ENCODE measurements at places on chromosomes 4 and X.

- no peak for ATAC-seq
These were observed 15.3 kb downstream of the SMIM20 start for GRCh38 chr4:25929298-25929686.

DNA sequence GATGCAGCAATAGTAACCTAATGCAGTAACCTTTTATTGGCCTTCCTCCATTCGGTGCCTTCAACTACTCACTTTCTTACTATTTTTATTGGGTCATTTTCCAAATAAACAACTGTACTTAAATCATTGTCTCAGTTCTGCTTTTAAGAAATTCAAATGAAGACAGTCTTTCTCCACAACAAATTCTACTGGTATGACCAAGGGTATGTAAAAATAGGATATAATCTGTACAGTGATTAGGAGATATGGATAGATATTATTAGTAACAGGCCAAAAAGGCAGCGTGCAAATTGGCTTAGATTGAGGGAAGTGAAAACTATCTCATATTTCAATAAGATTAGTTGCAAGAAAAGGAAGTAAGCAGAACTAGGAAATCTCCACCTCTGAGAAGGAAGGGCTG, 177.4 kb upstream of the PPP1R2C start:
- ATAC-seq = no peak

DNA sequence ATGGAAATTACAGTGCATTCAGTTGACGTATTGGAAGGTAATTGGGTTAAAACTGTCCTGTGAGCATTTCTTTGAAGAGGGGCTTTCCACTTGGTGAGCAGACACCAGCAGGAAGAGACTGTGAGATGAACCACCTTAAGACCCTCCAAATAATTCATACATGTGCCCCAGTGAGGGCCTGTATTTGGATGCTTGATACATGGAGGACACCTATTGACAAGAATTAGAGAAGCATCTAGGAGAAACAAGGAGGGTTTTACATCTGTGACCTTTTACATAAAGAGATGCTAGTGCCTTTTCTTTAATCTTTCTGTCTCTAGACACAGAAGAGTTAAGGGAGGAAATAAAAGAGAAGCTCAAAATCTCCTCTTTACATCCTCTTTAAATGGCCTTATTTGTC, 1115.3 kb upstream of the IGFBP7 start:
- ATAC-seq = no peak

GRCh38 chr4:125393825-125394224, 79.1 kb downstream of the FAT4 start:
- no peak for ATAC-seq

DNA sequence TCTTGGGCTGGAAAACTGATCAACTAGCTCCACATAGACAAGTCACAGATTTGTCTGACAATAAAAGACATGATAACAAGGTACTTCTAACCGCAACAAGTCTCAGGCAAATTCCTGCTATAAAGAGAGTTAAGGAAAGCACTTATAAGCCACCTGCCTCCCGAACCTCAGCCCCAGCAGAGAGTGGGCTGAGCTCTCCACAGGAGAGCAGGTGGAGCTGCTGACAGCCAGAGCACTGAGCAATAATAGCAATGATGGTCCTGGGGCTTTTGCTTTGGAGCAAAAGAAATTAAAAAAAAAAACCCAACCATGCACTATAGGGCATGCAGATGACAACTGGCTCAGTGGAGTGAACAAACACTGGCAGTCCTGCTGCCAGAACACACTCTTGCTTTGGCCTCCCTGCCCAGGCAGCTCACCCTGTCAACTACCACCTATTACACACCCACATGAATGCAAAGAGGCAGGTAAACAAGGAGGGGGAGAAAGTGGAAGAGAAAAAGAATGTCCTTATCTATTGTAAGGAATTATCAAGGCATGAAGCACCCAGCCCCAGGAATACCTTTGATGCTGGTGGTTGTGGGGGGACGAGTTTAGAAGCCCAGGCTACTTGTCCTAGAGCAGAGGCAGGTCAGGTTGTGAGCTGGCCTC, 135.8 kb upstream of the DGKK start:
- ATAC-seq = no peak

All from gastroesophageal sphincter (tissue), 4 donors.